ENCODE measurements at places on chromosomes 2 and 18.

DNA sequence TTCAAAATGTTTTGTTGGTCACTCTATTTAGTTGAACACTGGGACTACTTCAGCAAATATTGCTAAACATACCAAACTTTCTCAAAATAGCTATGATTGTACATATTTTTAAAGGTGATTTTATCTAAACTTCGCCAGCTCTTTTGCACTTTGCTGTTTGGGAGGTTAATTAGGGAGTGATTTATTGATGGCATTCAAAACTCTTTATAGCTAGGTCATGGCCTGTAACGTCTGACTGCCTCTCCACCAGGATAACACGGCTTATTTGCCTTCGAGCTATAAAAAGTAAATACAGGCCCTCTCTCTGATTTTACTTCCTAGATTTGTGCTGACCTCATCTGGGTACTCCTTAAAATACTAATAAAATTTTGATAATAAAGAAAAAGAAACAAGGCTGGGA is 931.9 kb downstream of the DCDC2C start:
- H3K36me3 ChIP-seq, result no peaks in the 10 kb centered on the region
- no peaks in the 10 kb centered on the region for H3K27me3 ChIP-seq
- H3K4me3 ChIP-seq, result no peak overlapping the region
- H3K4me1 ChIP-seq, result no peaks in the 10 kb centered on the region

GRCh38 chr2:120675460-120676130 is 60.1 kb upstream of the GLI2 start:
- no peaks in the 10 kb centered on the region for H3K36me3 ChIP-seq
- peaks cover 3% of the 10 kb centered on the region for H3K27me3 ChIP-seq
- DNase-seq, result peak; percentile 8
- no peak overlapping the region for H3K27ac ChIP-seq
- H3K4me1 ChIP-seq, result no peaks in the 10 kb centered on the region

GRCh38 chr2:218883491-218884490 is 3.1 kb downstream of the WNT10A start:
- H3K27me3 ChIP-seq, result no peaks in the 10 kb centered on the region
- H3K4me1 ChIP-seq, result peaks cover 35% of the 10 kb centered on the region
- DNase-seq, result no peak

DNA sequence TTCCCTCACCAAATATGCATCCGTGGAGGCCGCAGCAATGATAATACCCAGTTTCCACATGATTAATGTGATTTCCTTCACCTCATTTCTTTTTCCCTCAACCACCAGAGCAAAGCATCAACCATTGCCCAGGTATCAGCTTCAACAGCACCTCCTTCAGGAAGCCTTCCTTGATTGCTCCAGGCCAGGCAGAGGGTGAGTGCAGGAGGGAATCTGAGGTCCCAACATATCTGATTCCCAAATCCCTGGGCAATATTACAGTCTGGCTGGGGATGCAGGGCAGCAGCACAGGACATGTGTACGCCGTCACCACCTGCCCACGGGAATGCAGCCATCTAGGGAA is 142.4 kb upstream of the MYCN start:
- no peaks in the 10 kb centered on the region for H3K4me1 ChIP-seq
- H3K27ac ChIP-seq, result no peak overlapping the region
- H3K4me3 ChIP-seq, result no peak overlapping the region
- no peak for DNase-seq
- no peaks in the 10 kb centered on the region for H3K27me3 ChIP-seq

DNA sequence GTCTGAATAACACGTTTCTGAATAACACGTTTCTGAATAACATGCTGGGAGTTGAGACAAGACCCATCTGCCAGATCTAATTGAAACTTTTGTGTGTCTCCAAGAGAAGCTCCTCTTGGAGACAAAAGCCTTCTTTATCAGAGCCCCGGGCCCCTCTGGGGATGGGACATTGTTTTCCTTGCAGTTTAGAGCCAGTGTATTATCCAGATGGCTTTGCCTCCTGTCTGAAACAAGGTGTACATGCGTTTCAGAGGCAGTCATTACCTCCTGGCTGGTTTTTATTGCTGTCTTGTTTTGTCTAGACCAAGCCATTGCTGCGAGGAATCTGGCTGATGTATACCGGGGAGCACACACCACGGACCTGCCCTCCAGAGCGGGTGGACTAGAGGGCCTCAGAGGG is 7.8 kb downstream of the FOSL2 start:
- H3K4me3 ChIP-seq, result no peak overlapping the region
- peaks cover 27% of the 10 kb centered on the region for H3K4me1 ChIP-seq
- H3K27ac ChIP-seq, result no peak overlapping the region
- DNase-seq, result no peak
- no peaks in the 10 kb centered on the region for H3K27me3 ChIP-seq

GRCh38 chr2:14720319-14720718 is 87.8 kb downstream of the LRATD1 start:
- no peak overlapping the region for H3K27ac ChIP-seq
- H3K4me3 ChIP-seq, result no peak overlapping the region
- no peaks in the 10 kb centered on the region for H3K27me3 ChIP-seq
- no peaks in the 10 kb centered on the region for H3K4me1 ChIP-seq
- no peaks in the 10 kb centered on the region for H3K36me3 ChIP-seq

DNA sequence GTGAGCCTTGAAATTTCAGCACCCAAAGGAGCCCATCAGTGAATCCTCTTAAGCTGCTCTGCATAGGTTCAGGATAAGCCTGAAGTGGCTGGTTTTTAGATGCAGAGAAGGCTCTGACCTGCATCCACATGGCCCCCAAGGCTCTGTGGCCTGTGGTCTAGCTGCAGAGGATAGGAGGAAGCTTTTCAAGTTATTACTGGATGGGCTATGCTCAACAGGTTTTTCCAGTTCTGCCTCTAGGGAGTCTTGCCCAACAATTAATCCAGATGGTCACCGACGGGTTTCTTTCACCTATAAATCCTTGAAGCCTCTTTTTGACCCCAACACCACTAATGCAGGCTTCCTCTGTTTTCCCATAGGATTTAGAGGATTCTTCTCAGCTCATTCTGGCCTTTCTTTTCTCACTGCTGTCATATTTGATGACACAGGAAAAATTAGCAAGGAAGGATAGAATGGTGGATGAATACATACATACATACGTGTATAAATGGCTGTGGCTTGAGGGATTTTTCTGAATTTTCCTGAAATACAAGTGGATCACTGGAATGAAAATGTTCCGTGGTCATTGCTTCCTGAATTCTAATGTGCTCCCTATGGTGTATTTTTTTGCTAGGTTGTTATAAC is 52.2 kb upstream of the BCL2L11 start:
- no peak overlapping the region for H3K4me3 ChIP-seq
- no peak overlapping the region for H3K27ac ChIP-seq
- no peaks in the 10 kb centered on the region for H3K4me1 ChIP-seq
- no peaks in the 10 kb centered on the region for H3K36me3 ChIP-seq
- H3K27me3 ChIP-seq, result no peaks in the 10 kb centered on the region

DNA sequence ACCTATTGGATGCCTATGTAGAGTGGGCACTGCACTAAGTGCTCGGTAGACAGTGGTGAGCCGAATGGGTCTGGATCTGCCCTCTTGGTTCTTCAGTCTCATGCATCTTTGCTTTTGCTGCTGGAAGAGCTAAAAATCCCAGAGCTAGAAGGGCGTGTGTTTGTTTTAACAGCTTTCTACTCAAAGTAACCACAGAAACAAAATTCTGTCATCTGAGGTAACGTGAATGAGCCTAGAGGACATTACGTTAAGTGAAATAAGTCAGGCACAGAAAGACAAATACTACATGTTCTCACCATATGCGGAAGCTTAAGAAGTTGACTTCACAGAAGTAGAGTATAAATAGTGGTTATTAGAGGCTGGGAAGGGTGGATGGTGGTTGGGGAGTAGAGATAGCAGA is 119.8 kb downstream of the PLB1 start:
- peaks cover 85% of the 10 kb centered on the region for H3K4me1 ChIP-seq
- no peak for DNase-seq
- H3K36me3 ChIP-seq, result no peaks in the 10 kb centered on the region
- H3K27me3 ChIP-seq, result no peaks in the 10 kb centered on the region

GRCh38 chr2:176173567-176174381 is 14.7 kb upstream of the HOXD1 start:
- no peak overlapping the region for H3K27ac ChIP-seq
- no peak for DNase-seq
- no peaks in the 10 kb centered on the region for H3K36me3 ChIP-seq
- H3K4me1 ChIP-seq, result no peaks in the 10 kb centered on the region

- H3K27me3 ChIP-seq, result peaks cover 4% of the 10 kb centered on the region
- H3K4me1 ChIP-seq, result no peaks in the 10 kb centered on the region
- no peak overlapping the region for H3K27ac ChIP-seq
- no peak overlapping the region for H3K4me3 ChIP-seq
Observed at GRCh38 chr2:238818561-238818960, 29.3 kb upstream of the TWIST2 start.

- no peaks in the 10 kb centered on the region for H3K27me3 ChIP-seq
- H3K36me3 ChIP-seq, result no peaks in the 10 kb centered on the region
- no peak for DNase-seq
- no peak overlapping the region for H3K4me3 ChIP-seq
Observed at GRCh38 chr2:195037045-195037444, 620.0 kb upstream of the SLC39A10 start.

DNA sequence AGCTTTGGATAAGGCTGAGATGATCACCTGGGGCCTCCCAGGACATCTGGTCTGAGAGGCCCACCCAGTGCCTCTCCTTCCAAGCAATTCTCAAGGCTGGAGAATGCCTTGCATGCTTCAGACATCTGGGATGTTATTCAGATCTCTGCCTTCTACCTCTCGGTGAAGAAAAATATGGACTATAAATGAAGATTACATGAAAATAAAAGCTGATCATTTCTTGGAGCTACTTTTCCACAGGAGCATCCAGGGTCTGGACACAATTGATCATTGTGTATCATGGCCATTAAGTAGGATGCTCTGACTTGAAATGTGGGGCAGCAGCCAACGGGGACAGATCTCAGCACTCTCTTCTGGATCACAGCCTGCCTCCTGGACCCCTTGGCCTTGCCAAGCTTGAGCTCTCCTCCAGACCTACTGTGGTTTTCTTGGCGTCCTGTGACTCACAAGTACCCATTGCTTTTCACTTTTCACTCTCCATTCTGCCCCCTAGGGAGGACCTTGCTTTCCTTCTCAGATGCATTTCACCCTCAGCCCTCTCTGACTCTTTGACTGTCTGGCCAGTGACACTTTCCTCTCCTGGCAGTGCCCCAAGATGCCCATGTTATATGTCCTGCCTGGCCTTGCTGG is 203.1 kb downstream of the INSIG2 start:
- no peaks in the 10 kb centered on the region for H3K4me1 ChIP-seq
- no peak overlapping the region for H3K27ac ChIP-seq
- no peaks in the 10 kb centered on the region for H3K27me3 ChIP-seq
- no peaks in the 10 kb centered on the region for H3K36me3 ChIP-seq
- DNase-seq, result no peak

DNA sequence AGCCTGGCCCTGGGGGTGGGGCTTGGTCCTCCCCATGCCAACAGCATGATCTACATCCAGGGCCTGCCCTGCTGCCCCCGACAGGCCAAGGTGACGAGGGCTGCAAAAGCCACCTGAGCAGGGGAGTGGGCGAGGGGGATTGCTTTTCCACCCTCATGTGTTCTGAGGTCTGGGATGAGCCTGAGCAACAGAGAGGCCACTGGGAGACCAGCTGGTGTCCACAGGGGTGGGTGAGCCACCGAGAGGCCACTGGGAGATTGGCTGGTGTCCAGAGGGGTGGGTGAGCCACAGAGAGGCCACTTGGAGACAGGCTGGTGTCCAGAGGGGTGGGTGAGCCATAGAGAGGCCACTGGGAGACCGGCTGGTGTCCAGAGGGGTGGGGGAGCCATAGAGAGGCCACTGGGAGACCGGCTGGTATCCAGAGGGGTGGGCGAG is 147.4 kb upstream of the GPC1 start:
- H3K27ac ChIP-seq, result no peak overlapping the region
- DNase-seq, result no peak
- no peaks in the 10 kb centered on the region for H3K36me3 ChIP-seq
- no peak overlapping the region for H3K4me3 ChIP-seq
- H3K27me3 ChIP-seq, result no peaks in the 10 kb centered on the region

DNA sequence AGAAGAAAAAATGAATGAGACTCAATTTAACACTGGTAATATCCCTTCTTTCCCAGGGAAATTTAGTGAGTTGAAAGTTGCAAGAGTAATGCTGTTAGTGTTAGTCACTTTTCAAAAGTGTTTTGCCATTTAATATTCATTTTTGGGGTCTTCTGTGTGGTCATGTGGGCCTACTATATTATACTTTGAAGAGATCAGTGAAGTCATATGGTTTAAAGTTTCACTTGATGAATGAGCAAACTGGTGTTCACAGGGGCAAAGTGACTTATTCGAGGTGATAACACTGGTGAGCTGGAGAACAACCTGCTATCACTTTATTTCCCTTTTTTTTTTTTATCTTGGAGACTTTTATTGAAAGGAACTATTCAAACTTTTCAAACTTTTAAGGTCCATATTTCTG is 196.0 kb downstream of the PLCL1 start:
- H3K4me1 ChIP-seq, result peaks cover 23% of the 10 kb centered on the region
- no peaks in the 10 kb centered on the region for H3K27me3 ChIP-seq
- no peak for DNase-seq
- no peaks in the 10 kb centered on the region for H3K36me3 ChIP-seq

GRCh38 chr18:26440644-26441043 is 107.7 kb downstream of the KCTD1 start:
- H3K27ac ChIP-seq, result no peak overlapping the region
- H3K36me3 ChIP-seq, result no peaks in the 10 kb centered on the region
- H3K4me1 ChIP-seq, result no peaks in the 10 kb centered on the region
- H3K27me3 ChIP-seq, result no peaks in the 10 kb centered on the region
- no peak for DNase-seq
- no peak overlapping the region for H3K4me3 ChIP-seq

DNA sequence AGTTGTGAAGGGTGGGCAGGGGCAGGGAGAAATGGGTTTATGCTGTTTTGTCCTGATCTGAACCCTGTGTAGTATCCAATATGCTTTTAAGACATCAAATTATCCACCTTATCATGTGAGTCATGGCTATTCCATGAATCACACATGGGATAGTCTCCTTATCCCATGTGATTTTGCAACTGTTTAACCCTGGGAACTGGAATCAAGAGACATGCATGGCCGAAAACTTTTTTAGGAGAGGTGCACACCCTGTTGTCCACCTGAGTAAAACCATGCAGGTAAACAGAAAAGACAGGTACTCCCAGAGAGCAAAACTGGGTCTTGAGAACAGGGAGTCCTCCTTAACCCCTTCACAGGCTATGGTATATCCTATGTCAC is 490.6 kb upstream of the HS6ST1 start:
- DNase-seq, result no peak
- H3K4me1 ChIP-seq, result no peaks in the 10 kb centered on the region
- H3K4me3 ChIP-seq, result no peak overlapping the region
- no peak overlapping the region for H3K27ac ChIP-seq

- DNase-seq, result no peak
- H3K27me3 ChIP-seq, result no peaks in the 10 kb centered on the region
- no peaks in the 10 kb centered on the region for H3K4me1 ChIP-seq
- H3K36me3 ChIP-seq, result no peaks in the 10 kb centered on the region
- no peak overlapping the region for H3K4me3 ChIP-seq
- H3K27ac ChIP-seq, result no peak overlapping the region
Observed at GRCh38 chr18:67386032-67386431, 130.5 kb downstream of the DSEL start.

DNA sequence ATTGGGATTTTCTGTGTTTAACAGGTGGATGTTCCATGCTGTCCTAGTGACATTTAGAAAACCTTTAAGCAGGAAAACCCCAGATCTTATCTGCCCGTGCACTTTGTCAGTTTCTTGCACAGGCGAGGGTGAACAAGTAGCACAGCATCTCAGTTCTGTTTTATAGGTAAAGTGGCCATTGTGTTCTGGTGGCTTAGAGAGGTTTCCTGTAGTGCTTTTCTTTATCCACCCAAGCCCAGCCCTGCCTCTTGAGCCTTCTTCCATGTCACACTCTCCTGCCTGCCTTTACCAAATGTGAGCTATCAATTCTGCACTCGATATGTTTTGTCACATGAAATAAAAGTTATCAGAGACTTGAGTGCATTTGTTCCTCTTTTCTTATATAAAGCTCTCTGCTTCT is 135.3 kb upstream of the NOSTRIN start:
- no peak overlapping the region for H3K27ac ChIP-seq
- no peaks in the 10 kb centered on the region for H3K36me3 ChIP-seq
- DNase-seq, result no peak
- H3K4me3 ChIP-seq, result no peak overlapping the region
- peaks cover 8% of the 10 kb centered on the region for H3K4me1 ChIP-seq
- no peaks in the 10 kb centered on the region for H3K27me3 ChIP-seq

Measured in CD8-positive, alpha-beta memory T cell (primary cell).